ENCODE measurements at places on chromosomes 12 and 14.

DNA sequence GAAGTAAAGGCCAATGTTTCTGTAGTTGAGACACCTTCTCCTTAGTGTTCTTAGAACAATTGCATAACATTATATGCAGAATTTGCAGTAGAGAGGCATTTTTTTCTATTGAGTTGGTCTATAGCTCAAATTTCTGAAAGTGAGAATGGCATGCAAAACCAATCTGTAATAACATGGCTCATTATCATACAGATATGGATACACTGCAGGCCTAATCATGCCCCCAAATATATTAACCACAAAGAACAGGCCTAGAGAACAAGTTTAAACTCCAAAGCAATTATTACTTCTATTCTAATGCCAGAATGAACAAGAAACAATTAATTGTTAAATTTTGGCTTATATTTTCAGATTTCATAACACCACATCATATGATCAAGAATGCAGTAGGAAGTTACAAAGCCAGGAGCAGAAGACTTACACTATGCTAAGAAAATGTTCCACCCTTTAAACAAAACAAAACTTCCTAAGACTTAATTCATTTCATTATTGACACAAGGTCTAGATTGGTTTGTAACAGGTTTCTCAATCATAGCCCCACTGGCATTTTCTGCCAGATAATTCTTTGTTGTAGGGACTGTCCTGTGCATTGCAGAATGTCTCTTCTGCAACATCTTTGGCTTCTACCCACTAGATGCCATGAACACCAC, 26.9 kb downstream of the TMTC1 start:
- no peak for DNase-seq

DNA sequence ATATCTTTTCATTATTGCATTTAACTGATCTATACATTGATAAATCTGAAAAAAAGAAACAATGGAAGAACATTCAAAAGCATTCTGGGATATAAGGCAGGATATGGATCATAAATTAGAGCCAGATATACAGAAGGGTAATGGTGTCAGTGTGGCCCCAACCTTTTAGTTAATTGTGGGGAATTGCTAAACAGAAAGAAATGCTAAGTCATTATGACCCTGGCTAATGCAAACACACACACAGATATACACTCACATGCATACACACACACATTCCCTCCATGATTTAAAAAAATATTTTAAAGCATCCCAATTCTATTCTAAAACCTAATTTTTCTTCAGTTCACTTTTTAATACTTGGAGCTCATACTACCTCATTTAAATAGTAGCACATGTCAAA, 404.5 kb downstream of the BCAT1 start:
- no peak for DNase-seq

DNA sequence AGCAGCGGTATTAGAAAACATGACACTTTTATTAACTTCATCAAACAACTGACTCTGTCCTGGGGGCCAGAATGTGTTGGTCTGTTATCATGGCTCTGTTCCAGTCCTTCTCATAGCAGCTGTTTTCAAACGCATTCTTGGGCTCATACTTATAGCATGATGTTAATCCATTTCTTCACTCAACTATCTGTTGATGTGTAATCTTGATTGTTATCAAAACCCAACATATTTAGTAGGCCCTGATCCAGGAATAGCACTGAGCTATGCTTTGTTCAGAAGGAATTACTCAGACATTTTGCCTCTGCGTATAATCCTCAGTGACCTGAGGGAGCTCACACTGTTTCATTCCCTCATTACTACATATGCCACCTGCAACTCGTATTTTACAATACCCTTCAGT, 315.9 kb downstream of the BMP4 start:
- DNase-seq: no peak

DNA sequence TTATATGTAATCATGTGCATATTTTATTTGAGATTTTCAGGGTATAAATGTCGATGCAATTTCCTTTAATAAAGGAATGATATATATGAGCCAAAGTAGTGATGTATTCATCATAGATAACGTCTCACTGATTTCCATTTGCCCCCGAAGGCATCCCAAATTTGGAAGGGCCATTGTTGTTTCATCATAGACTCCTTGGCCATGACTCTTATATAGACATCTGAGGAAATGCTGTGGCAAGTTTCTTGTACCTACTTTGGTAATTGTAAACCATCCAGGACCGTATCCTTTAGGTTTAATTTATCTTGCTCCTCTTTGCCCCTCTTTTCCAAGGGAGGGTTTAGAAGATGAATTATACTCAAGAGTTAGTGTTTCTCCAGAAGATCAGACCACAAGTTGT, 84.7 kb downstream of the SAMD4A start:
- no peak for DNase-seq

DNA sequence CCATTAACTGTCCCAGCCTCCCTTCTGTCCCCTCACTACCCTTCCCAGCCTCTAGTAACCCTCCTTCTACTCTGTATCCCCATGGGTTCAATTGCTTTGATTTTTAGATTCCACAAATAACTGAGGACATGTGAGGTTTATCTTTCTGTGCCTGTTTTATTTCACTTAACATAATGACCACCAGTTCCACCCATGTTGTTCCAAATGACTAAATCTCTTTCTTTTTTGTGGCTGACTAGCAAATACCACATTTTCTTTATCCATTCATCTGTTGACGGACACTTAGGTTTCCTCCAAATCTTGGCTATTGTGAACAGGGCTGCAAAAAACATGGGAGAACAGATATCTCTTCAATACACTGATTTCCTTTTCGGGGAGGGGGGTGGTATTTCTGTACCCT, 65.7 kb downstream of the PRKD1 start:
- no peak for DNase-seq
